ENCODE measurements at places on chromosomes 3 and 15. TPM values are rescaled to one million over a fixed set of nuclear protein-coding genes. Genes with fewer than 3 reads are reported as not detected.

DNA sequence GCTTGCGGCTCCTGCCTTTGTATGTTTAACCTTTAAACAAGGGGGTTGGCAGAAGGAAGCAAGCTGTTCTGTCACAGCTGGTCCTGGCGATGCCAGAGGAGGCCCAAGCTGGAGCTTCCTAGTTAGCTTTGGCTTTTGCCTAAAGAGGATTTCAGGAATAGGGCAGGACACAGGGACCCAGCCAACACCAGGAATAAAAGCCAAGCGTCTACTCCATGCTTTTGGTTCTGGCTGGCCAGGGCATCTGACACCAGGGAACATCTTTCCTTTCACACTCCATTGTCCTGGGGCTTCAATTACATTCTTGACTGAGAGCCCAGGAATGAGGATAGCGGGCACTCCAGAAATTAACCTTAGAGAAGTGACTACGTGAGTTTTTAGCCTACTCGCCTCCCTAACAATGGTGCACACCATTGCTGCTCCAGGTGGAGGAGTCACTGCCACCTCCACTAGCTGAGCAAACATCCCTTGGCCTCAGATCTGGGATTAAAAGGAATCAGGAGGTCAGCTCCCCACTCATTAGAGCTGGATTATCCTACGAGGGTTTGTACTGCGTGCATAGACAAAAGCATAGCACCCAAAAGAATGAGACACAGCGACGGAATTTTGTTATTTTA lies 38.2 kb downstream of the TPM1 start:
- DNase-seq: no peak

GRCh38 chr3:19248143-19248542 lies 99.8 kb downstream of the KCNH8 start:
- no peak for DNase-seq

GRCh38 chr3:51703068-51703760 lies 3.7 kb upstream of the GRM2 start:
- no peak for DNase-seq

- DNase-seq: no peak
Observed at GRCh38 chr3:61875976-61876671, 314.8 kb downstream of the PTPRG start.

GRCh38 chr3:110419096-110419495 lies 652.5 kb upstream of the NECTIN3 start:
- DNase-seq: no peak

DNA sequence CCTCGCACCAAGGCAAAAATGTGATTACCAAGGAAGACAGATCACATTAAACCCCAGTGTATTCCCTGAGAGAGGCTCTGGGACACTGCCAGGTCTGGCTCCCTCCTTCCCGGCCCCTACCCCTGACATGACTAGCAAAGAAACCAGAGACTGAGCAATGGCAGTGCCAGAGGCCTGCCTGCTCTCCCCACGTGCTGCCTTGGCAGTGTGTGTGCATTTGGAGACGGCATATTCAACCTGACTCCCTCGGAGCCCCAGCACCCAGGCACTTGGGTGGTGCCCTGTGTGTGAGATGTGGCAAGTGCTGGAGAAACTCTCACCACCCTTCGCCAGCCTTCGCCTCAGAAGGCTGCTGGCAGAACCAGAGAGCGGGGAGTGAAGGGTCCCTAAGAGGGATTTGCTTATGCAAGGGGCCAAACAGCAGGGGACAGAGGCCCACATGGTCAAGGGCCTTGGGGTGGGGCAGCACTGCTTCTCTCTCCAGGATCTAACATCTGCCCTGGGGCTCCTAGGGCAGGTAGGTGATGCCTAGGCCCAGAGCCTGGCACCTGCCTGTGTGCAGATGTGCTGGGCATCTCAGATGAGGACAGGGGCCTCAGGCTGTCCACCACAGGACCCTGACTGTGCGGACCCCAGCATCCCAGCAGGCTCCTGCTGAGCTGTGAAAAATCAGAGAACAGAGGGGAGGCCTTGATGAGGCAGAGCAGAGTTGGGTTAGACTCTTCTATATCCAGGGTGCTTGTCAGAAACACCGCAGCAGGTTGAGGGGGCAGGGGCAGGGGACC lies 23.6 kb upstream of the PLXNA1 start:
- DNase-seq: no peak

GRCh38 chr3:18179521-18179920 lies 245.6 kb downstream of the SATB1 start:
- no peak for DNase-seq

The DNAJA4 gene
- 19.0 TPM for polyA plus RNA-seq

The SLC24A5 gene
- 0.07 TPM for polyA plus RNA-seq

The PIF1 gene
- polyA plus RNA-seq: 8.4 TPM

The PARP15 gene
- polyA plus RNA-seq: 15.7 TPM

The TIMP4 gene
- 4.2 TPM for polyA plus RNA-seq

Measured in thymus (tissue), 14 donors.